ENCODE measurements at places on chromosomes 7 and 10. TPM values are rescaled to one million over a fixed set of nuclear protein-coding genes. Genes with fewer than 3 reads are reported as not detected.

DNA sequence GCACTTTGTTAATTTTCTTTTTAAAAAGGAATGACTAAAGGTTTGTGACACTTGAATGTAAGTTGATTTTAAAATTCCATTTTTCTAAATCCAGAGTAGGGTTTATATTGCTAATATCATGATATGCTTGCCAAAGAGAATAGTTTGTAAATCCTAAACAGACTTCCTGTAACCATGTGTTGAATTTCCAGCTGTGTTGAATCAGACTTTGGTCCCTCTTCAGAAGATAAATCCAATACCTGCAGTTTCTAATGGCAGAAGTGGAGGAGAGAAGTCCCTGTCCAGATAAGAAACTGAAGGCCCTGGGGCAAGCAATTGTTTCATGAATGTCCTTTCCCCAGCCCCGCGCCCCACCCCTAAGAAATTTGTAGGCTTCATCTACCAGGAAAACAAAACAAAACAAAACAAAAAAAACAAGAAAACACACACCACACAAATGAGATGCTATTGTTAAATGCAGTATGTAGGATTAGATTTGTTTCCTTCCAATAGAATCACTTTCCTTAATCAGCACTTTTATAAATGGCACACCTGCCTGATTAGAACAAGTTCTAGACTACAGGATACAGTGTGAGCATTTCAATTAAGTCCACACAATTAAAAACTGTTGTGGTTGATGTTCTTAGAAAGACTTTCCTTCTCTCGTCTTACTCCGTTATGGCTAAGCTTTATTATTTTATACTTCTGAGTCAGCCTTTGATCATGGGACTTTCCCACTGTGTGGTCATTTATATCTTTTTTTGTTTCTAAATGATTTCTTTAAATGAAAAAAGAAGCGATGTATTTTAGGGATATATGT is 122.8 kb downstream of the KAT6B start:
- DNase-seq: no peak
- peak overlapping the region; percentile 4 for H3K4me3 ChIP-seq
- H3K27me3 ChIP-seq: no peaks in the 10 kb centered on the region
- H3K36me3 ChIP-seq: peaks cover 4% of the 10 kb centered on the region
- peaks cover 70% of the 10 kb centered on the region for H3K4me1 ChIP-seq

The MMRN2 gene
- total RNA-seq: 0.93 TPM

- H3K27ac ChIP-seq: no peak overlapping the region
- no peak overlapping the region for H3K4me3 ChIP-seq
- peaks cover 30% of the 10 kb centered on the region for H3K27me3 ChIP-seq
- no peaks in the 10 kb centered on the region for H3K4me1 ChIP-seq
Measured at GRCh38 chr10:93766918-93767317, 9.2 kb downstream of the LGI1 start.

- no peaks in the 10 kb centered on the region for H3K27me3 ChIP-seq
- DNase-seq: no peak
- H3K36me3 ChIP-seq: peaks cover 37% of the 10 kb centered on the region
- H3K27ac ChIP-seq: peak overlapping the region; percentile 74
- peaks cover 74% of the 10 kb centered on the region for H3K4me1 ChIP-seq
- no peak overlapping the region for H3K4me3 ChIP-seq
Measured at GRCh38 chr10:112966194-112966855, 16.3 kb downstream of the TCF7L2 start.

GRCh38 chr7:22645418-22646181 is 81.4 kb upstream of the IL6 start:
- peaks cover 65% of the 10 kb centered on the region for H3K36me3 ChIP-seq
- no peak overlapping the region for H3K4me3 ChIP-seq
- peaks cover 35% of the 10 kb centered on the region for H3K4me1 ChIP-seq
- no peaks in the 10 kb centered on the region for H3K27me3 ChIP-seq
- H3K27ac ChIP-seq: no peak overlapping the region

DNA sequence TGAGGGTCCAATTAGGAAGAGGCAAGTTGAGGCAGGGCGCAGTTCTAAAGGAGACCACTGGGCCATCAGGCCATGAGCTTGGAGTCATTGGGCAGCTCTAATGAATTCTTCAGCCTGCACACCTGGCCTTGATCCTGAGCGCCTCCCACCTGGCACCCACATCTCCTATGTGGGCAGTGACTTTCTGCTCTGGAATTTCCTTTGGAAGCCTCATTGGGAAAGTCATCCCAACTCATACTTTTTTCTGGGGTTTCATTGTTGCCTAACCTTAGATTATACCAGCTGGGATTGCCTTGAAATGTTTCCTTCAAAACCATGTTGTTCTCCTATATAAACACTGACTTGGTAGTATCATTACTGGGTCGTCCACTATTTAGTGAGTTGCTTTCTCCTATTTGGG is 54.1 kb downstream of the PLPP4 start:
- peaks cover 19% of the 10 kb centered on the region for H3K36me3 ChIP-seq
- H3K4me3 ChIP-seq: no peak overlapping the region
- H3K27ac ChIP-seq: no peak overlapping the region
- peaks cover 4% of the 10 kb centered on the region for H3K27me3 ChIP-seq

DNA sequence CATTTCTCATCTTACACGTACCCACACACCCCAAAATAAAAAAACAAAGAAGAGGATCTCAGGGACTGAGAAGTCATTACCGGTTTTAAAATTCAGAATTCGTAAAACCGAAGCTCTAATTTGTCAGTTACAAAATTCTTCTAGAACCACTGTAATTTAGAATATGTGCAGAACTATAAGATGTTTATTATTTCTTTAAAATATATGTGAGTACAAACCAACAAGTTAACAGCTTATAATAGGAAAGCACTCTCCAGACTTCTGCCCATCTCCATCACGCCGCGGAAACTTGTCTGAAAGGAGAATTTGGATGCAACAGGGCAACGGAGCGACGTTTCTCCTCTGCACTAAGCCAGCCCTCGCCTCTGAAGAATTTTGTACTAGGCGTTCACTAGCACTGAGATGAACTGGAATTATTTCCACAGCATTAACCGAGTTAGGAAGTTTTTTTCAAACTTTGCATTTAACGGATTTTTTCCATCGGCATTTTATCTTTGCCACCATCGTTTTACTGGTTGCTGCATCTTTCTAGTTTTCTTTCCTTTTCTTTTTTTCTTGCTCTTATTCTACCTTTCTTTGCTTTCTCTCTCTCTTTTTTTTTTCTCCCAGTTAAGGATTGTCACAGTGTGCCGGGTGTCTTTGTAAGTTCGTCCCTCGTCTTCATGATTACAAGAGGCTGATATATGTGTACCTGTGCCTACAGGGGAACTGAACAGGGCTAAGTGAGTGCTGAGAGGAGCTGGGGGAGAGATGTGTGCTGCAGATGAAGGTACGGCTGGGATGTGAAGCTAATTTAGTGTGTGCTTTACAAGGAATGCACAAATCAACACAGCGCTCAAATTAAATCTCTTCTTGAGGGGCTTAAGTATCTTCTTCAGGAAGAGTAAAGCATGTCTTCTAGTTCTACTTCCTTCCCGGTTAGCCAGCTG is 295.9 kb upstream of the NFE2L3 start:
- H3K36me3 ChIP-seq: no peaks in the 10 kb centered on the region
- no peak for DNase-seq
- H3K4me3 ChIP-seq: no peak overlapping the region
